ENCODE measurements at places on chromosomes 16 and 17. TPM values are rescaled to one million over a fixed set of nuclear protein-coding genes. Genes with fewer than 3 reads are reported as not detected.

The PERCC1 gene
- polyA plus RNA-seq, result 0.84 TPM

The POLG2 gene
- polyA plus RNA-seq, result 30.5 TPM

The TNS4 gene
- not detected for polyA plus RNA-seq

The METTL26 gene
- 140 TPM for polyA plus RNA-seq

The LRRC37A gene
- polyA plus RNA-seq, result 2.7 TPM

GRCh38 chr17:44981221-44981968, 13.3 kb upstream of the C1QL1 start:
- DNase-seq, result no peak

DNA sequence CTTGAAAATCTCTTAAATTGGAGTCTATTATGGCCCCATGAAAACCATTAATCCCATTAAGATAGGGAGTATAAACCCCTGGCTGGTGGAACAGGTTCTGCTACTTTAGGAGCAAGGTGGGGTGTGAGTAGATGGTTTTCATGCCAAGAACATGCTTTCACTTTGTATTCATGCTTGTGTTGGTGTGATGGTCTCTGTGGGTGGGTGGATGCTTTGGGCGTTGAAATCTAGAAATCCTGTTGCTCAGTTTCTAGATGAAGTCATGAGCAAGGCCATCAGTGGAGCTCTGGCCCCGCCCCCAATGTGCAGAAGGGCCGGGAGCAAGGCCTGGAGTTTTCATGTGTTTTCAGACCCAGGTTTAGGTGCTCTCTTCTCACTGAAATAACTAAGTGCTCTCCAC, 20.1 kb downstream of the PLD6 start:
- DNase-seq, result no peak

- DNase-seq, result no peak
Measured at GRCh38 chr16:8998108-8998507, 34.4 kb upstream of the USP7 start.

Measured in B cell (primary cell).